ENCODE measurements at places on chromosomes 7 and 10.

GRCh38 chr10:97927622-97928021, 78.0 kb downstream of the GOLGA7B start:
- DNase-seq = no peak

GRCh38 chr7:22452960-22453558, 46.9 kb downstream of the STEAP1B start:
- DNase-seq = no peak

DNA sequence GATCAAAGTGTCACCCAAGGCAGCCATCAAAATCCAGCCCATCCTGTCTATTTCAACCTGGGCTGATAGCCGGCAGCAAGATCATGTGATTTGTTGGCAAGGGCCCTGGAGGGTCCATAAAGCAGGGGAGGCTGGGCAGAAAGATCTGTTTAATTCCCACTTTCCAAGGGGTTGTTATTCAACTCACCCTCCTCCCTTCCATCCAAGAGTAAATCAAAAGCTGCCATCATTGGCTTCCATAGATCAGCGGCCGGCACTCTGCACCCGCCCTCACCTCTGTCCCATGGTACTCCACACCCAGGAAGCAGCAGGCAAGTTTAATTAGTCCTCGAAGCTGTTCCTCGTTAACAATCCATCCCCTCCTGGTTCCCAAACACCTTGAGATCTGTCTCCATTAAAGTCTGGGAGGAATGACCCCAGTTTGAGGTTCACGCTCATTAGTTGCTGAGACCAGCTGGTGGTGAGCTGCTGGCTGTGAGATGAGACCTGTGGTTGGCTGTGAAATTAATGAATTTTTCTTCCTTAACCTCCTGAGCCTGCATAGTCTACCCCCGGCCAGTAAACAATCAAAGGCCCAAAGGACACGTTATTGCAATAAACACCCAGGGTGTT, 120.6 kb upstream of the CHST15 start:
- DNase-seq = no peak

- DNase-seq = no peak
Measured at GRCh38 chr7:20013536-20013935, 203.6 kb downstream of the MACC1 start.

- no peak for DNase-seq
Measured at GRCh38 chr7:151575410-151575809, 55.7 kb upstream of the RHEB start.

Measured in HS-5 (cell line).